Fibroblast of pulmonary artery (primary cell): ENCODE measurements at places on chromosomes 1 and 21.
A peak's percentile ranks its signal among the peaks of the same experiment; 100 is the strongest.

GRCh38 chr1:32962248-32962896, 2.2 kb downstream of the RNF19B start:
- DNase-seq, result no peak

DNA sequence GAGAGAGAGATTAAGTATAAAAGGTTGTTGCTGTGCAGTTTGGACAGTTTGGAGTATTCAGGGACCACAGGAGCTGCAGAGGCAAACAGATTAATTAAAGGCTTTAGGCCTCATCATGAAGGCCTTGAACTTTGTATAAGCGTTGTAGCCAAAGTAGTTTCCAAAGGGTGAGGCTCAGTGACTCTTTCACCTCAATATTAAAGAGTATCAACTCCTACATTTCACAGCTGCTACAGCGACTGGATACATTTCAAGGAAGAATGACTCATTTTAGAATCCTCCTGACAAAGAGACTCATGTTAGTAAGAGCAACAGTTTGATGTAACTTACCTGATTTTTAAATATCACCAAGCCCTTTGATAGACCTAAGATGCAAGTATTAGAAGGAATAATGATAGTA, 355.5 kb downstream of the HLX start:
- peak; percentile 14 for DNase-seq

DNA sequence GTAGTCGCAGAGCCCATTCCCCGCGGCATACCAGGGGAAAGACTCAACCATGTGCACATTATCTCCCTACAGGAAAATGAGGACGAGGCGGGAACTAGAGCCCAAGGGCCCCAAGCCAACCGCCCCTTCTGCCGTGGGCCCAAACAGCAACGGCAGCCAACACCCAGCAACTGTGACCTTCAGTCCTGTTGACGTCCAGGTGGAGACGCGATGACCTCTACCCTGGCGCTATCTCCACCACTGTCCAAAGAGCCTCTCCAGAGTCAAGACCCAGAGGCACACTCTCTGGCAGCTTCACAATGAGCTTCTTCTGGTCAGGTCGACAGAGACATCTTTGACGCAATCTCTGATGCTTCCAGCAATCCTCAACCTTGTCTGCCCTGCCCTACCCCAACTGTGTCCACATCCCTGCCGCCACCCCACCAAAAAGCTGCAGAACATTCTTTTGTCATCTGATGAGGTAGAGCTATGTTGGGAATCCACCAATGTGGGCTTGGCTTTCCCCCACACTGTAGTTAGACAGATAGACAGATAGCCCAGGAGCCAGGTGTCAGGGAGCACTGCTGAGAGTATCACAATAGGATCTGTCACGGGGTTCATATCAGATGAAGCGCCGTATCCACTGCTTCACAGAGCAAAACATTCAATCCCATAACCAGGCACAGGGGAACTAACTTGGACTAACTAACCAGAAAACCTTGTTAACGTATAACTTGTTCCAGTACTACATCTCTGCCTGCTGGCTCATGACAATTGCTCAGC, 37.4 kb upstream of the SRRM1 start:
- DNase-seq, result no peak

GRCh38 chr1:11893907-11894251, 32.3 kb downstream of the KIAA2013 start:
- peak; percentile 51 for DNase-seq

DNA sequence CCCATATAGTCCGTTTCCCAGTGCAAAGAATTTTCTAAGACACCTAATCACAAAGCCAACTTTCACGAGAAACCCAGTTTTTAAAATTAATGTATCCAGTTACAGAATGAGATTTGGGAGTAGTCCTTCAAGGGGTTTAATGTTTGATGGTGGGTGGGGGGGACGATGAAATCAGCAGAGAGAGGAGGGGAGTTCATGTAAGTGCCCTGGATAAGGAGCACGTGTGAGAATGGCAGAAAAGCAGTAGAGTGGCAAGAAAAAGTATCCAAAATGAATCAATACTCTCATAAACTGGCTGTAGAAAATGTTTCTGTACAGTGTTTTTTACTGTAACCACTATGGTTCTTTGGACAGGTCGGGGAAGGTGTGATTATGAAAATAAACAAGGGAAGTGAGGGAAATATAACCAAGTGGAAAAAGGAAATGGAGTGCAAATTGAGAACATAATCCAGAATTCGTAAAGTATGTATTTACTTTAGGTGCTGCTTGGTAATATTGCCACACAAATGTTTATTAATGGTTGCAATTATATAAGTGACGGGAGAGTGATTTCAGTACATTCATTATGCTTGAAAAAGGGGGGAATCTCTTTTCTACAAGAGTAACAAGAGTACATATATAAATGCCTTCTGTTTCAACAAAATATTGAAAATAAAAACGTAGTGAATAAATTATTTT, 118.7 kb upstream of the RRP15 start:
- DNase-seq, result no peak

DNA sequence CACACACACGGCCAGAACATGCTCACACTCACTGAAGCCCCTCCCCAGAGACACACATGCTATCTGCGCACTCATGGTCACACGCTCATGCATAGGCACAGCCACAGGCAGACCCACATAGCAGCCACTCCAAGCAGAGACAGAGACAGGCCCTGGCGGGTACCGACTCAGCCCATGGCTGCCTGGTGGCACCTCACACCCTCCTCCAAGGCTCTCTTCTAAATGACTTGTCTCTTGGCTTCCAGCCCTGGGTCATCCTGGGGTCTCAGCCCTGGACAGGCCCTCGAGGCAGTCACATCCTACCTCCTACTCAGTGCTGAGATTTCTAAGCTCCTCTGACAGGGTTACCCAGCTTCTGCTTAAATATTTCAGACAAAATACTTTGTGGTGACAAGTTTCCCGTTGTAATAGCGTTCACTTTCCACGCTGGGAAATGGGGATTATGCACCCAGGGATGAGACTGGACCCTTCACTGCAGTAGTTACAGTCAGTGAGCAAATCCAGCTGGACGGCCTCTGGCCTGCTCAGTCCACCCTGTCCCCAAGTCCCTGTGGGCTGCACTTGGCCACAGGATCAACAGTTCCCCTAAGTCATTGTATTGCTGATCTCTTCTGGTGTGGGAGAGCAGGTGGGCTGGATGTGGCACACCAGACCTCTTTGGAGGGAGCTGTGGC, 2.9 kb upstream of the NFASC start:
- DNase-seq, result no peak

- peak; percentile 89 for DNase-seq
These were observed 142.6 kb upstream of the PALMD start for GRCh38 chr1:99503276-99503747.

DNA sequence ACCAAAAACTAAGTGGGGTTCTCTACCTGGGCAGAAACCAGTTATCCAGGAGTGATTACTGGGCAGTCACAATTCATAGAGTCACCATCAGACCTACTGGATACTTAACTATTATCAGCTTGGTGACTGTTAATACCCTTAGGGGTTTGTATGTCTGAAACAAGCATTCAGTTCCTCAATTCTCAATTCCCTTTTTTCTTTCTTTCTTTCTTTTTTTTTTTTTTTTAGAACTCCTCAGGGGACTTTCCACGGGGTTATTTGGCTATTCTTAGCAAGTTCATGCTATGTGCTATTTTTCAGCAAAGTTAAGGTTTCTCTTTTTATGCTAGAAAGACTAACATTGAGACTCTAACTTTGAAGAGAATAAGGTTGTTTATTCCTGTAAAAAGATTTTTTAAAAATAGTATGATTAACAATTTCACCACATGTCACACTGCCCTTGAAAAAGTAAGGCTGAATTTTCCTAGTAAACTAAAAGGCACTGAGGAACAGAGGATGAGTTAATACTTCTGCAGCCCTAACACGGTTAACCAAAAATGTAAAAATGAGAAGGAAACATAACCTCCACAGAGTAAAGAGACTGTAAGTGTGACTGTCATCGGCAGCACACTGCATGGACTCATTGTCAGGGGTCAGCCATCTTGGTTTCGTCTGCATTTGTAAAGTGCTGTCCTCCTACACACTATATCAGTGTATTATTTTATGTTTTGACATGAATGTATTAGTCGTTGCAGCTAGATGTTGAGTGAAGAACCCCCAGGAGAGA, 310.2 kb downstream of the NTNG1 start:
- DNase-seq, result no peak

GRCh38 chr1:225527575-225527974, 99.7 kb upstream of the LBR start:
- DNase-seq, result no peak
